Activated naive CD4-positive, alpha-beta T cell treated with anti-CD3 and anti-CD28 coated beads, Interleukin-2, amount 10 ng/mL, durations not matched to agents 7 days and 5 days (primary cell): ENCODE measurements at places on chromosomes 1 and 21.

GRCh38 chr21:25424634-25425033, 182.6 kb downstream of the MRPL39 start:
- DNase-seq: no peak

DNA sequence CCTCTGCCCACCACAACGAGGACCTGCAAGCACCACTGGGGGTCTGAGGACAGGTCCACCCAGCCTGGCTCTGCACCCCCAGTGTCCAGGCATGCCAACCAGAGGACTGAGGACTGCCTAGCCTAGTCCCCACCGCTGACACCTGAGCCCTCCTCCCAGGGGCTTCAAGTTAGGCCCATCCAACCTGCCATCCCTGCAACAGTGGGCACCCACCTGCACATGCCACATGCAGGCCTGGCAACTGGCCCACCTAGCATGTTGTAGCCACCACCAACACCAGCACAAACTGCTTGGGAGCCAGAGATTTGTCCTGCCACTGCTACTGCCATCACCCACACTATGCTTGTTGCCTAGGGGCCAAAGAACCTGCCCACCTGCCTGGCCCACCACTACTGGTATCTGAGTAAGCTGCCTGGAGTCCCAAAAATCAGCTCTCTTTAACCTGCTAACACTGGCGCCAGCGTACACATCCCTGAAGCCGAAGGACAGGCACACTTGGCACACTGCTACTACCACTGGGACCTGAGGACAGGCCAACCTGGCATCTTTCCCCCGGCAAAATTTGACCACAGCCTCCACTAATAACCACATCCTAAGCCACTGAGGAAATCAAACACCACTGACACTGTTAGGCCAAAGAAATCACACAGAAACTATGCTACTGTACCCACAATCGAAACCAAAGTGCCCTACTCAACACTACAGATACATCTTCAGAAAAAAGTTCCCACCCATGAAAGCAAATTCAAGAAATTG, 61.5 kb downstream of the PSMG1 start:
- no peak for DNase-seq

DNA sequence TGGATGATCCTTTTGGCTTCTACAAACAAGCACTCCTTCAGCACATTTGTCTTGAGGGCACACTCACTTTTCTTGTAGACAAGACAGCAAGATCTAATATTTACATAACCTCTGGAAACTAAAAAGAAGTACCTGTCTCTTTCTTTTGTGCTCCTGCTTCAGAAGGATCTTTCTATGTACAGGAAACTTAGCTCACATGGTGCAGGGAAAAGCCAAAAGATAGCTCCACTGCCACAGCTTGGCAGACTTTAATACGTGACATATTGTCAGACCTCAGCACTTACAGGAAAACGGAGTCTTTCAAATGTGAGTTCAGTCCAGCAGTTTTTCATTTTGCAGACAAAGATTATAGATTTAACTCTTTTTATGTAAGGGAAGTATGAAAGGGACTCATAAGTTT, 225.5 kb upstream of the SAMSN1 start:
- DNase-seq: no peak

DNA sequence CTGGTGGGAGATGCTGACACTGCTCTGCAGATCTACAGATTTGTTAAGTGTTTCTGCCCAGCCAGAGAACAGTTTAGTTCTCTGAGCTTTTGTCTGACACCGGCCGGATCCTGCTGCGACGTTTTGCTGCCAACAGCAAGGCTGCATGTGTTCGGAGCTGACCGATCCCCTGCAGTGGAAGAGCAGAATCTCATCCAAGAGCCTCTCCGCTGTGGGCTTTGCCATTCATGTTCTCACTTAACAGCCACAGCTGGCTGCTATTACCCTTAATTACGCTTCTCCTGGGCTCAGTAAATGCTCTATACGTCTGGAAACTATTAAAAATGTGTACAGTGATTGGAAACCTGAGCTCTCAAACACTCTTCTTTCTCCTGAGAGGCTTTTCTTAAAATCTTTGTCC, 105.3 kb downstream of the BCAR3 start:
- DNase-seq: no peak

GRCh38 chr1:23699280-23700179, 7.9 kb downstream of the RPL11 start:
- DNase-seq: no peak

GRCh38 chr1:77553568-77554291, 128.7 kb downstream of the ZZZ3 start:
- no peak for DNase-seq

DNA sequence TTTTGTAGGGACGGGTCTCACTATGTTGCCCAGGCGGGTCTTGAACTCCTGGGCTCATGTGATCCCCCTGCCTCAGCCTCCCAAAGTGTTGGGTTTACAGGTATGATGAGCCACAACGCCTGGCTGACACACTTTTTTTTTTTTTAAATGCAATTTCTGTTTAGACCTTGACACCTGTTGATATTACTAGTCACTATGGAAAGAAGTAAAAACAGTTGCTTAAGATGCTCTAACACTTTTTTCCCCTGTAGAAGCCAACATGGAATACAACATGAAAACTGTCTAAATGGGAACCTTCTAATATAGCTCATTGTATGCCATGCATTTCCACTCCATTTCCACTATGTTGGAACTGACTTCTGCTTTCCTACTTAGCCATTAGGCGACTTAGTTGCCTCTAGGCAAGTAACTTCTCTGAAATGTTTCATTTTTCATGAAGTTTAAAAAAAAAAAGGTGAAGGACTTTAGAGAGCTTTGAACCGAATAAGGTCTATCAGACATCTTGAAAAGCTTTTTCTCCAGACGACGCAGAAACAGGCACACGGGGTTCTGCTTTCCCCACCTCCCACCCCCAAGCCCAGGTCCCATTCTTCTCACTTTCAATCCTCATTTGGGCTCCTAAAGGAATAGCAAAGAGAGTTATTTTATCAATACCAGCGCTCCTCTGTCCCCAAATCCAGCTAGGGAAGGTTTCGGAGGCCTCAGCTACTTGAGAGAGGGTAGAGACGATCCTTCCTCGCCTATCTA, 648 bp upstream of the DR1 start:
- DNase-seq: no peak
